B cell (primary cell): ENCODE measurements at places on chromosomes 3 and 15.

DNA sequence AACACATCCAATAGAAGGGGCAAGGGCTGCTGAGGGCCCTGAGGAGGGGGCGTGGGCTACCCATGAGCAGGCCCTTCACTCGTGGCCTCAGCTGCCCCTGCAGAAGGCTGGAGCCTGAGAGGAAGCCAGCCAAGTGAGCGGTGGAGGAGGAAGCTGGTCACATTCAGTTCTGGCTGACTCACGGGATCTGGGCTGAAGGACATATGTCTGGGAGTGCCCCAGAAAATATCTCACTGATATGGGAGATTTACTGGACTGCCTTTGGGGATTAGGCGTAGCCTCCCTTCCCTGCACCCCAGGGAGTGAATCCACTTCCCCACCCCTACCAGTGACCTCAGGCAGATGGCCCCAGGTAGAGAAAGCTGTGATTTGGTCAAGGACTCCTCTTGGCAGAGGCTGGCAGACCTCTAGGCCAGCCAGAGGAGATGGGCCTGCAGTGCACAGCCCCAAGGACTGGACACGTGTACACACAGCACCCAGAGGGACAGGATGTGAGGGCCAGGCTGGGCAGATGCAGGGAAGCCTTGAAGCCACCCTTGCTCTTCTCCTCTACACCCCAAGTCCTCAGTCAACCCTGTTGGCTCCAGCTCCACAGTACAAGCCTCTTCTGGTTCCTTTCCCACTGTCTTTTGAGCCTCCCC, 14.2 kb upstream of the ANKDD1A start:
- DNase-seq = no peak

DNA sequence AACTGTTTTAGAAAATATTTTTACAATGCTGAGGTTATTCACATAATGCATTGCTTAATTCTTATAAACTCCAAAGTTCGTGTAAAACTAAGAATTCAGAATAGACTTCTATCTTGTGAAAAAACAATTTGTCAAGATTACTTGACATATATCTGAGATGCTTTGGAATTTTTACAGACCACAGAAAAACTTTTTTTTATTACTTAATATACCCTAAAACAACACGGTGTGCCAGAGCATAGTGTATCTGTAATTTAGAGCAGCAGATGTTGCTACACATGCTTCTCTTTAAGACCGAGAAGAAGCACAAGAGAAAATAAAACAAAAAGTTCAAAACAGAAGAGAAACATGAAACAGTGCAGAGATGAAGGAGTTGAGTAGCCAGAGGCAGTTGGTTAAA, 26.4 kb downstream of the ASB7 start:
- no peak for DNase-seq

DNA sequence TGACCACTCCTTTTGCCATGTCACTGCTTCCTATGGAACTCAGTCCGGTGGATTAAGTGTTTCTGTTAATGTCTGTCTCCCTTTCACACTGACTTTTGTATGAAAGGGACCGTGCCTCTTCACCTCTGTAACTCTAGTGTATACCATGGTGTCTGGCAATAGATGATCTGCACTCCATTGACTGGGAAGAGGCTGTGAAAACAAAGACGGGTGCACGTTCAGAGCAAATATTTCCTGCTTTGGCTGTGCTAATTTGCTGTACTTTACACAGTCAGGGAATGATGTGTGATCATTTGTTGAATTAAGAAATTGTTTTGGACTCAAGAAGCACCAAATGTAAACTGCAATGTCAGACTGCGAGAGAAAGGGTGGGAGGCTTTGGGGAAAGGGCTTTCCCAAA, 315.2 kb downstream of the RORA start:
- DNase-seq = no peak

- peak; percentile 2 for DNase-seq
These were observed 1.1 kb upstream of the RBMS3 start for GRCh38 chr3:29279806-29280205.

DNA sequence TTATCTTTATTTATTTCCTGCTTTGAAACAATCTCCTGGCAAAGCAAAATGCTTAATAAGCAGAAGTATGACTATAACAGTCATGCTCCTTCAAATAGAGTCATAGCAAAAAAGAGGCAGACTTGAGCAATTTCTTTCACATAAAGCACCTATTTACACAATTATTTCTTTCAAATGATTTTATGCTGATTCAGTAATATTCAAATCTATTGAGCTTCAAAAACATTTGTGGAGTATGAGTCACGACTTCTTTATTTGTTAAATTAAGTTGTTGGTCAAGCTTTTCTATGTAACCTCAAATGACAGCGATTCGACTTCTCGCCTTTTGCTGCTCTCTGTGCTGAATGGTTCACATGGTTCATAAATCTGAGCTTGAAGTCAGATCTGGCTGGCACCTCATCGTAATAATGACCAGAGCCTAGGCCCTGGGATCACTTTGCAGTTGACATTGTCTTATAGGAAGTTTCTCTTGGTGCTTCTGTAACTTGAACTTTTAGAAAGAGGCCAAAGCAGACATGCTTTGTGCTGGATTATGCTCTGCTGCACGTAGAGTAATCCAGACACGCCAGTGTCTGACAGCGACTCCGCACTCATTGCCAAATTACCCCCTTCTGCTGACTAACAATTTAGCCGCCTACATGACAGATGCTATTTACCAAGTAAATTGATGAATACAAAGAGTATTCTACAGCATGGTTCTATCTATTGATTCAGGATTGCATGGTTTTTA, 139.0 kb downstream of the MCTP2 start:
- no peak for DNase-seq

GRCh38 chr15:38612159-38612863, 47.7 kb upstream of the RASGRP1 start:
- DNase-seq = no peak

DNA sequence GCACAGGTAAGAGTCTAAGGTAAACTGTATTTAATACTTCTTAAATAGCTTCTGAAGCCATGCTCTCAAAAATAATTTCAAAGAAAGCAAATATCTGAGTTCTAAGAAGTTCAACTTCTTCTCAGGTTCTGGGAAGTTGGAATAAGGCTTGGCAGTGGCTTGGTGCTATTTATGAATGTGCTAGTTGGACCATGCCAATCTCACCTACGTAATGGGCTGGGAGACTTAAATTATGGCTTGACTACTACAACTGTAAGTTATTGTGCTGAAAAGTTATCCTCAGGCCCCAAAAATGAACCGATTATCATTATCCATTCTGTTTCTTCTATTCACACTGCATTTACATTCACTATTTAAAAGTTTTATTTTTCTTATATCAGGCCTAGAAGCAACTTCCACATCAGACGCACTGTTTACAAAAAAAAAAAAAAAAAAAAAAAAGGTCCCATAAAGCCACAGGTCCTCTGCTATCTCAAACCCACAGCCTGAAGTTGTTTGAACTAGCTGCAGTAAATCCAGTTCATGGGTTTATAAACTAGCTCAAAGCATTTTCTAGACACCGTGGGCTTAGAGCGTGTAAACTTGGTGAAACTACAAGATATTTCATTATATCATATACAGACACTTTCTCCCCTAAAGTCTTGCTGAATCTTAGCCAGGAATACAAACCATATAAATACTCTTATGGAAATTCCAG, 3.4 kb downstream of the LRIG1 start:
- no peak for DNase-seq

GRCh38 chr3:11434017-11434526, 161.9 kb downstream of the ATG7 start:
- DNase-seq = no peak

- no peak for DNase-seq
These were observed 498.2 kb downstream of the NSUN3 start for GRCh38 chr3:94561094-94561493.

GRCh38 chr15:73802431-73803041, 49.4 kb upstream of the INSYN1 start:
- DNase-seq = no peak
